ENCODE measurements at places on chromosomes 2 and 18.

DNA sequence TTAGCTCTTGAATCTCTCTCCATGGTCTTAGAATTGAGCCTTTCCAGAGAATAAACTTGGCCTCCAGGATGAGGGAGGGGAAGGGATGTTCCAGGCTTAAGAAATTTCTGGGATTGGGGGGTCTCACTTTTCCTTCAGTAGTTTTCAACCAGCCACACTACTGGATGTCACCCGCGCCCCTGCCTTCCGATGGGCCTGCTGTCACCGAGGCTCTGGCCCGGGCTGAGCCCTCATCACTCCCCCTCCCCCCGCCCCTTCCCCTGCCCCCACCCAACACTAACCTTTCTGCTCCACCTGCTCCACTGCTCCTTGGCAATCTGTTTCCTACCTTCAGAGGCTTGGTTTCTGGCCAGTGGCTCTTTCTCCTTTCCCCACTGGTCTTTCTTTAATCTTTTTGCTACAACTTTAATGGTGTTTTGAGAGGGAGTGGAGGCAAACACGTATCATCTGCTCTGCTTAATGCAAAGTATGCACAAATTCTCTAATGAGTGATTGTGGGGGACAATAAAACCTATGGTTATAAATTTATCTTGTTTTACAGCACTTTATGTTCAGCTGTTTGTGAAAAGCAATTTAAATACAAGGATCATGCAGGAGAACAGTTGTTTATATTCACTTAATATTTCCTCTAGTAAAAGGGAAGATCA, 155.1 kb downstream of the WDSUB1 start:
- DNase-seq = no peak

- DNase-seq = no peak
Measured at GRCh38 chr2:216659276-216659675, 26.1 kb downstream of the IGFBP2 start.

DNA sequence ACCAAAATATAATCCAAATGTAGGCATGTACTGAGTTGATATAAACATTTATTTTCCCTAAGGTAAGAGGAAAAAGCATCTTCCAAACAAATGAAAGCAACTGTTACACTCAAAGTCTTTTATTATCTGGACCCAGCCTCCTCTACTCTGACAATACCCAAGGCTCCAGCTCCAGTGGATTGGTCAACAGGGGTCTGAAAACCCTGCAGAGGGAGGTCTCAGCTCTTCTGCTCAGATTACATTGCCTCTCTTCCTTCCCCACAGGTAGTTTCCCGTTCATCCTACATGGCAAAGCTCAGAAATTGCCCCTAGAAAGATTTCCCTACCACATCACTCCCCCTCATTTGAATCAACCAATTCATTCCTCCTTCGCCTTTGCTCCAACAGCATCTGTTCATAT, 457.0 kb downstream of the METTL4 start:
- no peak for DNase-seq

GRCh38 chr18:13254971-13255927, 36.7 kb downstream of the LDLRAD4 start:
- no peak for DNase-seq

DNA sequence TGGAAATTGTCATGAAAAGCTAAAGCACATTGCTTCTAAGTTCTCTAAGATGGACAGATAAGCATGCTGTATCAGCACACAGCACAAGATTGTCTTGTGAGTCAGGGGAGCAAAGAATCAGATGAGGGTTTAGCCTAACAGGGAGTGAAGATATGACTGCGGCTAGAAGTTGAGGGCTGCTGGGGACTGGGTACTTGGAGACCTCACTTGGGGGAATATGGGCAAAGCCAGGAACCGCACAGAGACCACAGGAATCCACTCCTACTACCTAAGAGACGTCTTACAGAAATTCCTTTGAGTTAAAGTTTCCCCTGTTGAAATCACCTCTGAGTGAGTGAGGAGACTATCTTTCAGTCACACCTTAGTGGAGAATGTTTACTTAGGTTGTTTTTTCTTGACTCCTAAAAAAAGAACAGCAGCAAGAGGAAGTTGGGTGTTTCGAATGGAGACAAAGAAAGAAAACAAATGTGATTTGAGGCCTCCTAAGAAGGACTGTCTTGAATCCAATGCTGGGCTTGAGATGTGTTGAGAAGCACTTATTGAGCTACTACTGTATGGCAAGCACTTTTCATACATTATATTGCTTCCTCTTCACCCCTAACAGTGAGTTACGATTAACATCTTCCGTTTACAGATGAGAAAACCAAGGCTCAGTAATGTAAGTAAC, 100.7 kb downstream of the ANKRD44 start:
- DNase-seq = no peak

GRCh38 chr2:177797808-177798207, 274.8 kb downstream of the PDE11A start:
- DNase-seq = peak; percentile 57

DNA sequence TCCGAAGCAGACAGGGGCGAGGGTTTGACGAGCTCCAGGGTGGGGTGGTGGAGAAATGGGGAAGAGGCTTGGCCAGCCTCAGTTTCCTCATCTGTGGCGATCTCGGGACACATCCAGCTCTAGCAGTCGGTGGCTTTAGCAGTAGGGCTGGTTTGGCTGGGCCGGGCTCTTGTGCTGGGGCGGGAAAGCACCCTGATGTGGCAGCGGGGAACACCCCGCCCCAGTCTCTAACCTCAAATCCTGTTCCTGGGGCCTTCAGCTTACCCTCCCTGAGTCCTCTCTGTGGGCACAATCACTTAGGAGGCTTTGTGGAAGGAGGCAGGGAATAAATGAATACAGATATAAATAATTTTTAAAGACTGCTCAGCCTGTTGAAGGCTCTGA, 26.5 kb upstream of the MCFD2 start:
- no peak for DNase-seq

DNA sequence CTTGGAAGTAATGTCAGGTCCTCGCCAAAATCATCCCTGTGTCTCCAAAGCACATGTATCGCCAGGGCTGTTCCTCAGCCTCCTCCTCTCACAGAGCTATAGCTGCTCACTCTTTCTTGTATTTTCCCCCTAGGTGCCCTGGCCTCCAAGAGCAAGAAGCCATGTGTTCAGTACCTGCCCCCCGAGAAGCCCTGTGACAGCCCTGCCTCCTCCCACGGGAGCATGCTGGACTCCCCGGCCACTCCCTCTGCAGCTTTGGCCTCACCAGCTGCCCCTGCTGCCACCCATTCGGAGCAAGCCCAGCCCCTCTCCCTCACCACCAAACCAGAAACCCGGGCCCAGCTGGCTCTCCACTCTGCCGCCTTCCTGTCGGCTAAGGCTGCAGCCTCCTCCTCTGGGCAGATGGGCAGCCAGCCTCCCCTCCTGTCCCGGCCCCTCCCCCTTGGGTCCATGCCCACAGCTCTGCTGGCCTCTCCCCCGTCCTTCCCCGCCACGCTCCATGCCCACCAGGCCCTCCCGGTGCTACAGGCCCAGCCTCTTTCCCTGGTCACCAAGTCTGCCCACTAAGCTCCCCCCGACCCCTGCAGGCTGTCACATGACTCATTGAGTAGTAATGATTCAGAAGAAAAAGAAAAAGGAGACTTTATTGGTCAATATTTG, 18.8 kb downstream of the TGOLN2 start:
- DNase-seq = no peak

GRCh38 chr18:39958876-39959275, 1996.2 kb upstream of the PIK3C3 start:
- DNase-seq = no peak

GRCh38 chr2:10120877-10121574, 1.5 kb upstream of the RRM2 start:
- no peak for DNase-seq

DNA sequence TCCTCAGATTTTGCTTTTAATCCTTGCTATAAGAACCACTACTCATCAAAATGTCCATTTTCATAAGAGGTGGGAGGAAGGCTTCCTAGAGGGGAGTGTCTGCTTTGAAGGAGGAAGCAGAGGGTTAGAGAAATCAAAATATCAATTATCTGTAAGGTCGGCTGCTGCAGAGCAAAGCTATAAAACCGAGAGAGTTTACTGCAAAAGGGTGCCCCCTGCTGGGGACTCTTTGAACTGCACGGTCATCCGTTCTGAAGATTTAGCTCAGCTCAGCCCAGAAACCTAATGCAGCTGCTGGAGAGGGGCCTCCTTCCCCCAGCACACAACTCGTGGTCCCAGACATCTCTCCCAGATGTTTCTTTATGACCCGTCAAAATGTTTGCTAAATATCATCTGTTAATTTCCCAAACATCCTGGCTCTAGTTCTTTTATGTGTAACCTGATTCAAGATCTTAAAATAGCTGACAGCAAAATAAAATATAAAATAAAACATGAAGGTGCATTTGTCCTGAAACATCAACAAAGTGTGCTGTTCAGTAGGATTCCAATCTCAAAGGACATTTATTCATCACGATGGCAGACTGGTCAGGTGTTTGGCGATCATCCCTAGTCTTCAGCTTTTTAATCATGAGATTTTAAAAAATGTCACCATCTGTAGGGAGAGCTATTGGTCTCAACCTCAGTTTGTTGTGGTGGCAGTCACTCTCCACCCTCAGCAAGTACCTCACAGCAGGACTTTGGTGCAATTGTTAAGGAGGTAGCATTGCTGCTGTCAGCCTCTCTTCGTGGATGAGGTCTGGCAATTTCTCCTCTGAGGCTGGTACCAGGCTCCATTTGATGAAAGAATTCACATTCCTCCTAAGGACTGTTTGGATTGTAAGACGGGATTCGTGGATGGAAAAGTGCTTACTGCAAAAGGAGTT, 185.9 kb downstream of the MTX2 start:
- peak; percentile 58 for DNase-seq

DNA sequence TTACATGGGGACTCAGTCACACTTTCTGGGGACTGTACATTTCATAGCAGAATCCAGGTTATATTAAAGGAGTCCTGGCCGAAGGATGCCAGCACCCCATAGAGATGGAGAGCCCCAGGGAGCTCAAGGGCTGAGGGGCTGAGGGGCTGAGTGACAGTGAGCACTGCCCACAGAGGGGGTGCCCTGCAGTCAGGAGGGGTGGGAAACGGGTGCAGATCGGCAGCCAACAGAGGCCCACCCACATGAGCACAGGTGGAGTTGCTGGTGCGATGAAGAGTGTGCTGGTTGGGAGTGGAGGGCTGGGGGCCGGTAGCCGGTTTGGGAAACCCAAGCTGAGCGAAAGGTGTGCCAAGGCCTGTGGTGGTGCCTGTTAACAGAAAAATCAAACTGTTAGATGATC, 32.1 kb downstream of the TPRKB start:
- no peak for DNase-seq

- DNase-seq = no peak
Measured at GRCh38 chr18:47436871-47437270, 185.4 kb upstream of the SKOR2 start.

DNA sequence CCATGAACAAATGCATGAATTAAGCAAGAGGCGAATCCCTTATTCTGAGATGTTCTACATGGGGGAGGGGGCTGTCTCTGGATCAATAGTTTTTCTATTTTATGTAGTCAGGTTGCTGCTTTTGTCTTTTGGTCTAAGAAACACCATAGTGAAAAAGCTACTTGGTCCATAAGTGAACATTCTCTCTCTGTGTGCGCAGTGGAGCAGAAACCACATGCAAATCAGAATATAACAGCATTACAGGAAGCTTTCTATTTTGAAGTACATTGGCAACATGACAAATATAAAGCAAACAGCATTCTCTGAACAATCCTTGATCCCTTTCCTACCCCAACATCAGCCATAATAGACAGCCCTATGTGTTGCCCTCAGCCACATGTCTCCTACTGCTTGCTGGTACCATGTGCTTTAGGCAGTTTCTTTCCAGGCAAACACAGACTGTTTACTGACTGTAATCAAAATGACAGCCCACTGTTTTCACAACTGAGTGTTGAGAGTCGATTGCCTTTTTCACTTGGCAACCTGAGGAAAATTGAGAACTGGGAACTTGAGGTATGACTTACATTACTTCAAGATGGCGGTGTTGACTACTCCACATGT, 10.6 kb downstream of the SCN3A start:
- no peak for DNase-seq

DNA sequence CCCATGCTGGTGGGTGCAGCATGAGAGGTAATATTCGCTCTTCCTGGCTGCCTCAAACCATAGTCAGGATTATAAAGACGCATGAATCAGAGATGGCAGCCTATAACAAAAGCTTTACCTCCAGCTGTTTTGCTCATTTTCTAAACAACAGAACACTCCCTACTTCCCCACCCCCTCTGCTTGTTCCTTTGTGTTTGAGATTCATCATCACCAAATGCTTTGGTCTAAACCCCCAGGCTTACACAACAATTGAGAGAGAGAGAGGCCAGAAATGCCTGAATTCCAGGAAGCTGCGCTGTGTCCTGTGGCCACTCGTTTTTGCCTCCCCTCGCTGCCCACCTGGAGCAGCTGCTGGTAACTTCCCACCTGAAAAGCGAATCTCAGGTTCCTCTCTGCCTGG, 78.8 kb upstream of the CAPN13 start:
- peak; percentile 79 for DNase-seq

DNA sequence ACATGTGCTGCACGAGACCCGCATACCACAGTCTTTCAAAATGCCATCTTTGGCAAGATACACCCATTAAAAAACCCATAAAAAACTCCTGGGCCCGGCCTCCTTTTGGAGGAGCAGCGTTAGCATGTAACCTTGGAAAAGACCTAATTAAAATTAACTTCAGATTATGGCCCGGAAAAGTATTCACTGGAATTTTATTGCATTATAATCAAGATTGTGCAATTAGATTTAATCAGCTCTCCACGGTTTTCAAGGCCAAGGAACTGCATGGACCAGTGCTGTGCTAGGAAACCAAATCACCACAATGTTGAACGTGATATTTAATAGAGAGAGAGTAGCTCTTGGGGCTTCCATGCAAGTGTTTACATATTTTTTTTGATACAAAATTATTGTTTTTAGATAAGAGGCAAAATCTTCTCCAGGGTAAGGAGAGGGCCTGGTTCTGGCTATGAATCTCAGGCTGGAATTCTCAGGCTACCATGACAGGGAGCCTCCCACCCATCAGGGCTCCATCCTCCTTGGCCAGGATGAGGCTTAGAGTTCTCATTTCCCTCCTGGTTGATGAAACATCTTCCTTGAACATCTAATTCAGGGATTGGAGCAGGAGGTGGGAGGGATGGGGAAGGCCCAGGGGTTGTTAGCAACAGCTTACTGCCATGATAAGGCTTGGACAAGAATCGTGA, 82.0 kb upstream of the TTC39C start:
- no peak for DNase-seq

GRCh38 chr18:21450913-21451312, 149.6 kb downstream of the ESCO1 start:
- DNase-seq = no peak

DNA sequence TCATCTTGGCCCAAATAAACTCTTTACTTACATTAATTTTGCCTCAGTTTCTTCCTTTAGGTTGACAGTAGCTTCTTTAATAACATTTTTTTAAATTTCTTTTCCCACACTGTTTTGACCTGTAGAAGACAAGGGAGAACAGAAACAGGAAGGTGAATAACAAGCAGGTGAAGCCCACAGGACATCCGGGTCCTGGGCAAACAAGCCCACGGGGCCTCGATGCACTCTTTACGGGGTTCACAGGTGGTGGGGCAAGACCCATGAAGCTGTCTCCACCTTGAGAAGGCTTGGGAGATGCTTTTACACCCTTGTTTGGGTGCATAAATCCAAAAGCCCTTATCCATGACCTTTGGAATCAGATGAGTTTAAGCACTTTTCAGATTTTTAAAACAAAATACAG, 301.0 kb upstream of the MGAT5 start:
- no peak for DNase-seq

- DNase-seq = no peak
Measured at GRCh38 chr2:98734823-98735260, 3.9 kb upstream of the MGAT4A start.

- DNase-seq = no peak
Measured at GRCh38 chr2:190838492-190838910, 42.1 kb upstream of the GLS start.

GRCh38 chr2:224865016-224865415, 148.9 kb upstream of the CCDC195 start:
- no peak for DNase-seq
